ENCODE measurements at places on chromosomes 5 and 9. TPM values are rescaled to one million over a fixed set of nuclear protein-coding genes. Genes with fewer than 3 reads are reported as not detected.

- H3K27me3 ChIP-seq, result no peaks in the 10 kb centered on the region
- DNase-seq, result no peak
- peaks cover 6% of the 10 kb centered on the region for H3K4me1 ChIP-seq
- H3K4me3 ChIP-seq, result no peak overlapping the region
- H3K36me3 ChIP-seq, result peaks cover 2% of the 10 kb centered on the region
Observed at GRCh38 chr9:37971108-37971459, 67.2 kb upstream of the SLC25A51 start.

RNF180 gene
- total RNA-seq, result 24.4 TPM

TRPM6 gene
- 0.74 TPM for total RNA-seq

SMIM33 gene
- not detected for total RNA-seq

OTP gene
- not detected for total RNA-seq

GRCh38 chr5:104347119-104347708 is 784.6 kb upstream of the NUDT12 start:
- H3K27me3 ChIP-seq, result no peaks in the 10 kb centered on the region
- no peaks in the 10 kb centered on the region for H3K4me1 ChIP-seq
- H3K27ac ChIP-seq, result no peak overlapping the region
- DNase-seq, result peak; percentile 73

DNA sequence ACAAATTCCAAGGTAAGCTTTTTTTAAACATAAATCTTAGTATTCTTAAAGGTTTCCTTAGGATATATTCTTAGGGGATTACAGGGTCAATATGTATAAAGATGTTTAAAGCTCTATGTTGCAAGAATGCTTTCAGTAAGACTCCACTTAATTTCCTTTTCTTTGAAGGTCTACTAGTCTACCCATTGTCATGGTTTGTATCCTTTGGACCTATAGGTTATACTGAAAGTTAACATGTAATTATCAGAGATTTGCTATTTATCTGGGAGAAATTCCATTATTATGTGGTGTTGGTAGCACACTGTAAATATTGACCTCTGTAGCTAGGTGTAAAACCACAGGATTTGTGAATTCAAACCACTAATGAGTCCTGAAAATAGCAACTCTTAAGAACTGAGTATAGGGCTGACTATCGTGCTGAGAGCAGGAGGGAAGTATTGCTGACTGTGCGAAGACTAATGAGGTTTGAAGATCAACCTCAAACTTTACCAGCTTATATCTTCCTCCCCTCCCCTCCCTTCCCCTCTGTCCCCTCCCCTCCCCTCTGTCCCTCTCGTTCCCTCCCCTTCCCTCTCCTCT is 85.6 kb downstream of the GADD45G start:
- H3K4me3 ChIP-seq, result no peak overlapping the region
- no peaks in the 10 kb centered on the region for H3K36me3 ChIP-seq
- DNase-seq, result no peak
- no peaks in the 10 kb centered on the region for H3K27me3 ChIP-seq
- no peaks in the 10 kb centered on the region for H3K4me1 ChIP-seq

DNA sequence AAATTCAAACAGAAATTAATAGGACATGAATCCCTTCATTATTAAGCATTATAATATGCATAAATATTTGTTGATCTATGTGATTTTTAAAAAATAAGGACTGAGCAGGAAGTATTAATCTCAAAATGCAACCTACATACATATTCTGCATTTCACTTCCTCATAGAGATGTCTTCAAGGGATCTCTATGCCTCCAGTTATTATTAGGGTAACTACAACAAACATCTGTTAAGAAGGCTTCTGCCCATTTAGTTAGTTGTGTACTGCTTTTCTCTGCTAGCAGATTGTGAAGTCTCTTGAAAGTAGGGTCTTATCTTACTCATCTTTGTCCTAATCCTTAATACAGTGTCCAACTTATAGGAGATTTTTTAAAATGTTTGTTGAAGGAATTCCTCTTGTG is 414.1 kb downstream of the ACTL7B start:
- no peak overlapping the region for H3K27ac ChIP-seq
- no peak overlapping the region for H3K4me3 ChIP-seq
- no peaks in the 10 kb centered on the region for H3K4me1 ChIP-seq
- H3K36me3 ChIP-seq, result no peaks in the 10 kb centered on the region

DNA sequence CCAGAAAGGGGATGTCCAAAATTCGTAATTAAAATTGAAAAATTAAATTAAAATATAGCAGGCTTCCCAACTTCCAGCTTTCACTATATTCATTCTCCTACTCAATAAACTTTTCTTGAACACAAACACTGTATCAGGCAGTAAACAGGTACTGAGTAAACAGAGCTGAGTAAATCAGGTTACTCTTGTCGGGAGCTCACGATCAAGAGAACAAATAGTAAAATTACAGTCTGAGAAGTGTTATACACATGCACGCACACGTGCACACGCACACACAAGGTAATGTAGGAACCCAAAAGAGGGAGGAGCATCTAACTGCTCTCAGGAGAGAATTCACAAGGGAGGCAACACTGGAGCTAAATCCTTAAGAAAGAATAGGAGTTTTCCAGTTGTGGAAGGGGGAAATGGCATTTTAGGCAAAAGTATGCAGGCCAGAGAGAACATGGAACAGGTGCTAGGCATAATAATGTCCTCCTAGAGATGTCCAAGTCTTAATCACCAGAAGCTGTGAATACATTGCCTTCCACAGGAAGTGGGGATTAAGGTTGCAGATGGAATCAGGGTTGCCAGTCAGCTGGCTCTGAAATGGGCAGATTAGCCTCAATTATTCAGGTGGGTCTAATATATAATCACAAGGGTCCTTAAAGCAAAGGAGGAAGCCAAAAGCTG is 598.8 kb upstream of the BRINP1 start:
- H3K4me1 ChIP-seq, result no peaks in the 10 kb centered on the region
- H3K36me3 ChIP-seq, result no peaks in the 10 kb centered on the region
- H3K27ac ChIP-seq, result no peak overlapping the region

DNA sequence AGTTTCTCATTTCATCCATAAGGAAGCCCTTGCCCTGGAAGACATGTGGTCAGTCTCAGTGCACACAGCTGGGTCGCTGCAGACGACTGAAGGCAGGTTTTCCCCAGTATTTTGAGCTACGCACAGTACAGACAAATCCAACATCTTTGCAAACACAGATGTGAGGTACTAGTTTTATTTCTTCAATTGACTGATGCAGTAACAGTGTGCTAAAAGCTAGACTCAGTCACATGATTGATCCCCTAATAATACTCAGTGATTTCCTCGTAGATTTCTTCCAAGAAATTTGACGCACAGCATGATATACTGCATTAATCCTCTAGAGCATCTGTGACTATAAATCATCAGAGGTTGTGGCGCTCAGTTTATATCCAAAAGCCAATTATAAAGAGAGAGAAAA is 346.1 kb downstream of the DIRAS2 start:
- H3K4me3 ChIP-seq, result no peak overlapping the region
- peak; percentile 38 for DNase-seq
- no peaks in the 10 kb centered on the region for H3K27me3 ChIP-seq
- no peak overlapping the region for H3K27ac ChIP-seq

DNA sequence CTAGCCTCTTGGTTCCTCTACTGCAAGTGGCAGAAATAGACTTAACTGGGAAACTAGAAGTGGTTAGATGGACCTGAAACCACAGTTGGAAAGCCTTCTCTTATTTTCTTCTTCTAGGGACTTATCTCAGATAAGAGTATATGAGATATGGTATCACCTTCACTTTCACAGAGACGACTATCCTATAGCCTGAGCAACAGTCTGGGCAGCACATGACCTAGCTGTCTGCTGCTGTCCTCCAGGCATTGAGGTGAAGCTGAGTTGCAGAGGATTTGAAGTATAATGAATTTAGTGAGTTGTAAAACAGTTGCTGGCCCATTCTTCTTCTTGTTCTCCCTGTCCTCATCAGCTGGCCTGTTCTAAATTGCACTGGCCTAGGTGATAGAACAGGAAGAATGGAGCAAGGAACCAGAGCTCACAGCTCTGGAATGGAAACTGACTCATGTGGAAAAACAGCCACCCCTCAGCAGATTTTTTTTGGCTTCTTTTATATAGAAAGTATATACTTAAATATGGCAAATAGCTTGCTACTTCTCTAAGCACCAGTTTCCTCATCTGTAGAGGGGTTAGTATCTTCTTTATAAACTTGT is 27.8 kb downstream of the RECK start:
- no peak overlapping the region for H3K27ac ChIP-seq
- DNase-seq, result no peak
- no peaks in the 10 kb centered on the region for H3K4me1 ChIP-seq
- H3K27me3 ChIP-seq, result no peaks in the 10 kb centered on the region

GRCh38 chr9:109419531-109419930 is 78.6 kb downstream of the PTPN3 start:
- H3K27ac ChIP-seq, result no peak overlapping the region
- H3K27me3 ChIP-seq, result no peaks in the 10 kb centered on the region
- no peak overlapping the region for H3K4me3 ChIP-seq
- H3K4me1 ChIP-seq, result no peaks in the 10 kb centered on the region
- peaks cover 3% of the 10 kb centered on the region for H3K36me3 ChIP-seq
- DNase-seq, result no peak
